ENCODE measurements at places on chromosomes 11 and 22.

GRCh38 chr22:40196628-40197360 lies 19.1 kb downstream of the TNRC6B start:
- DNase-seq = no peak

GRCh38 chr11:76835928-76836612 lies 24.6 kb upstream of the ACER3 start:
- no peak for DNase-seq

DNA sequence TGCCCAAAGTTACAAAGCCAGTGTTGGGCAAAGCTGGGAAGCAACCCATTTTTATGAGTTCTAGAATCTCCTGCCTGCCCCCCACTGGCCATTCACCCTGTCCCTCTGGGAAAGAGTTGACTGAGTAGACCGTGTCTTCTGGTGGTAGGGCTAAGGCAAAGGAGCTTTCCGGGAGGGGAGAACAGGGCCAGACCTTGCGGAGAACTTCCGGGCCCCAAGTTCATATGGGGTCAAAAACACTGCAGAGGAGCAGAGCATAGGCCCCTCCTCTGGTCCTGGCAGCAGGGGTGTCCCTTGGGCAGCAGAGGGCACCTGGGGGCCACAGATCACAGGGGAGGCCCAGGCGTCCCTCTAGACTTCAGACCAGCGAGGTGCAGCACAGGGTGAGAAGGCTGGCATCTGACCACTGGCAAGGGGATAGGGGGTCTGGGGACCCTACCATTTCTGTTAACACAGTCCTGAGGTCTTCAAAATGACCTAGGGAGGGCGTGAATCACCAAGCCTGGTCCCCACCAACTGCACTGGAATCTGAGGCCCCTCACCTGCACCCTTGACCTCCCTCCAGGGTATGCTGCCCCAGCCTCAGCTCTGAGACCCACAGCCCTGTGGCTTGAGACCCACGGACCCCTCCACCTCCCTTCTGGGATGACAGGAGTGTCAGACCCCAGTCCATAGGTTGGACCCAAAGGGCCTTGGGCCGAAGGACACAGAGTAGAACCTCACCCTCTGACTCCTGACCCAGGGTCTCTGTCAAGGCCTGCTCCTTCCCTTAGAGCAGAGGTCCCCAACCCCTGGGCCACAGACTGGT lies 1.3 kb upstream of the ARAP1 start:
- DNase-seq = no peak

DNA sequence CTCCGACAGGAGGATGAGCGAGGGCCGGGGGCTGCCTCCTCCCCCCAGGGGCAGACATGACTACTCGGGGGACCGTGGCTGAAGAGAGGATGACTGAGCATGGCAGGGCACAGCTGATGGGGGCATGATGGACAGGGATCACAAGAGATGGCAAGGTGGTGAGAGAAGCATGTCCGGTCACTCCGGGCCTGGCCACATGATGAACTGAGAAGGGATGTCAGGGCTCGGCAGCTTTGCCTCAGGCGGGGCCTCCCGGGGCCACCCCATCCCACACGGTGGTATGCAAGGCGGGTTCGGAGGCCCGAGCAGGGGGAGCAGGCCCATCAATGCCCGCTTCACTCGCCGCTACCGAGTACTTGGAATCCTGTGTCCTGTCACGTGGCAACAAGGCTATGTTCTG lies 36.6 kb upstream of the UBASH3B start:
- no peak for DNase-seq

- no peak for DNase-seq
Observed at GRCh38 chr11:95095858-95096587, 6.4 kb downstream of the ENDOD1 start.

DNA sequence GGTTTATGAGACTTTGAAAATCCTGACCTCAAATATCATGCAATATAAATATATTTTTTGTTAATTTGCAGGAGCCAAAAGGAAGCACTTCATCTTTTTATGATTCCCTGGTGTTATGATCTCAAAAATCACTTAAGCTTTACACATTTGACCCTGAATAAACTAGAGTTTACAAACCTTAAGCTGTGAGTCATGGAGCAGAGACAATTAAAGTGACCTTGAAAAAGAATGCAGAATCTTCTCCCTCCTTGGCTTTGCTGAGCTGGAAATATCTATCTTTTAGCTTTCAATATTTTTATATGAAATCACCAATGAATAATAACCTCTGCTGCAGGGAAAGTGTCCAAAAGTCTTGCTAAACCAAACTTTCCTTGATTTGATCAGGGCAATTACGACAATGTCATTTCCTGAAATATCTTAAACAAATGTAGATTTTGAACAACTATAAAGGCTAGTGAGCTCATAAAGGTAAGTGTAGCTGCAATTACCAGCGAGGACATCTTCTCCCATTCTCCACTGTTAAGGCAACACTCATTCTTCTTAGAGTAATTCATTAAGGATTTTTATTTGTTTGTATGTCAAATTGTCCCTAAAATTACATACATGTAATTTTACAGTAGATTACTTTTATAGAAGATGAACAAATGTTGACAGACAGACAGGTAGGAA lies 747.0 kb upstream of the LUZP2 start:
- DNase-seq = no peak

DNA sequence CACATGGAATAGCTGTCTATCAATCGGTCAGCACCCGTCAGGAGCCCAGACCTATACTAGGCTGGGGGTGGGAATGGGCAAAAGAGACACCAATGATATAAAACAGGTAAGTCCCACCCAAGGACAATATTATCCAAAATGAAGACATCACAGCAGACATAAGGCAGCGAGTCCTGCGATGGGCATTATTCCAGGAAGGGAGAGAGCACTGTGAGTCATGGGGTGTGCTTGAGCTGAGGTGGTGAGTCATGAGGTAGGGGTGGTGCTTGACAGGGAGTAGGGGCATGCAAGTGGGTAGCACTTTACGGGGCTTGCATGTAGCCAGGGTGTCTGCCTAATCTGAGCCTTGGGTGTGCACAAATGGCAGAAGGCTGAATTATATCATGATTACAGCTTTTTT lies 605.0 kb upstream of the CADM1 start:
- no peak for DNase-seq

GRCh38 chr11:98040061-98040808 lies 980.5 kb upstream of the CNTN5 start:
- DNase-seq = no peak

- no peak for DNase-seq
Observed at GRCh38 chr11:10197091-10197490, 96.9 kb downstream of the SBF2 start.

- no peak for DNase-seq
Observed at GRCh38 chr11:115890500-115890899, 386.3 kb upstream of the CADM1 start.

- no peak for DNase-seq
Observed at GRCh38 chr11:1276041-1276790, 33.2 kb downstream of the TOLLIP start.

GRCh38 chr22:43535741-43536140 lies 123.9 kb downstream of the MPPED1 start:
- no peak for DNase-seq

GRCh38 chr11:70205766-70206165 lies 2.7 kb downstream of the FADD start:
- DNase-seq = no peak

DNA sequence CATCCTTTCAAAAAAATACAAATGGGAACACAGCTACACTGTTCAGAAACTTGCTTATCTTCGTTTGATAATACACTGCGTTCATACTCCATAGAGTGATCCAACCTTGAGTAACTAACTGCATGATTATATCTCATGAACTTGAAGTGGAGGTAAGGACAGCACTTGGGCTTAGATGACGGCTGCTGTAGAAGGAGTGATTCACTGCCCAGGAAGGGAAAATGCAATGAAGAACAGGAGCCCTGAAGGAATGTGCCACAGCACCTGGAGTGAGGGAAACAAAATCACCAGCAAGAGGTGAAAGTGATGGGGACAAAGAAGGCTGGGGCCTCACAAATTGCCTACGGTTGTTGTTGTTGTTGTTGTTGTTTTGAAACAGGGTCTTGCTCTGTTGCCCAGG lies 44.1 kb upstream of the SC5D start:
- DNase-seq = no peak

DNA sequence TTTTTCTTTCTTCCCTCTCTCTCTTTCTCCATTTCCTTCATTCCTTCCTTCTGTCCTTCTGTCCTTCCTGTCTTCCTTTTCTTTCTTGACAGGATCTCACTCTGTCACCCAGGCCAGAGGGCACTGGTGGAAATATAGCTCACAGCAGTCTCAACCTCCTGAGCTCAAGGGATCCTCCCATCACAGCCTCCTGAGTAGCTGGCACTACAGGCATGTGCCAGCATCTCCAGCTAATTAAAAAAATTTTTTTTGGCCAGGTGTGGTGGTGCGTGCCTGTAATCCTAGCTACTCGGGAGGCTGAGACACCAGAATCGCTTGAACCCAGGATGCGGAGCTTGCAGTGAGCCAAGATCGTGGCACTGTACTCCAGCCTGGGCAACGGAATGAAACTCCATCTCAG lies 4.8 kb upstream of the DUSP8 start:
- no peak for DNase-seq

- DNase-seq = no peak
Observed at GRCh38 chr11:76291576-76292526, 85.5 kb upstream of the WNT11 start.

DNA sequence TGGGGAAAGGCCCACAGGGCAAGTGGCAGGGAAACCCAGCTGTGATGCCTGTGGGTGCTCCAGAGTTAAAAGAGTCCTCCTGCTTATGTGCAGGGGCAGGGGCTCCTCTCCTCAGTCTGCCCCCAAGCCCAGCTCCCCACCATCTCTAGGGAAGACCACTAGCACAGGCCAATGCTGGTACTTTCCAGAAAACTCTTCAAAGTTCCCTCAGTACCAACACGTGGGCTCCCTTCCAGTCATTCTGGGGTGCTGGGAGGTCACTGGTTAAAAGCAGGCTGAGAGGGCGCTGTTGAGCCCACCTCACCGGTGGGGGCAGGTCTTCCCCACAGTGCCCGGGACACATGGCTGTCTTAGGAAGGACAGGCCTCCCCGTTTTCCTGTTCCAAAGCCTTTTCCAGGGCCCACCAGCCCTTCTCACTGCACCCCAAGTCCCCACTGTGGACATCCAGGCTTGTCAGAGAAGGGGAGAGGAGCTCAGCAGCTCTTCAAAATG lies 154.6 kb downstream of the TRIM29 start:
- no peak for DNase-seq

- no peak for DNase-seq
Observed at GRCh38 chr22:19759427-19760057, 1.0 kb upstream of the TBX1 start.

GRCh38 chr11:117473481-117474091 lies 145.9 kb downstream of the CEP164 start:
- DNase-seq = no peak

- no peak for DNase-seq
Observed at GRCh38 chr11:113942256-113942655, 32.7 kb upstream of the HTR3A start.

DNA sequence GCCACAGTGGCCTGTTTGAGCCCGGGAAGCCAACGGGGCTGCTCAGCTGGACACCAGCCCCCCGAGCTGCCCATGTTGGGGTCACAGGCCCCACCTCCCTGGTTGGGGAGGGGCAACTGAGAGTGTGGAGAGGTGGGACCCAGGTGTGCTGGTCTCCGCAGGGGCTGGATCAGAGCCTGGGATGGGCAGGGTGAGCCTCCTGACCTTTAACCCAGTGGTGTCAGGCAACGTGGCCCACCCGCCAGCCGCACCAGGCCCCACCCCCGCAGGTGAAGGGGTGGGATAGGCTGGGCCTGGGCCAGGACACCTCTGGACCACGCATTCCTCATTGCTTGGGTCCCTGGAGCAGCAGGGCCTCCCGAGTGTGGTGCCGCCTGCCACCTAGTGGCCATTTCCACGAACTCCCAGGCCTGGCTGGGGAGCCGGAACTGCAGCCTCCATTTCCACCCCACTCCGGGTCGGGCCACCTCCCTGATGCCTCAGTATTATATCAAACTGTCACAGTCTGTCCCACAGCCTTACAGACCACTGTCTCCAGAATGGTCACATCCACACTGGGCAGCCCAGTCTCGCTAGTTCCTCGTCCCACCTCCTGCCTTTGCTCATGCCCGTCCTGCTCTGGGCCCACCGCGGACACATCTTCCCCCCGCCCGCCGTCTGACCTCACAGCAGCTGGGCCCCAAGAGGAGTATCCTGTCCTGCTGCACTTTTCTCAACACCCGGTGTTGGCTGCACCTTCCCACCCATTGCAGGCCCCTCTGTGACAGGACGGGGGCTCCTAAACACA lies 13.3 kb upstream of the PPP6R3 start:
- peak; percentile 43 for DNase-seq

DNA sequence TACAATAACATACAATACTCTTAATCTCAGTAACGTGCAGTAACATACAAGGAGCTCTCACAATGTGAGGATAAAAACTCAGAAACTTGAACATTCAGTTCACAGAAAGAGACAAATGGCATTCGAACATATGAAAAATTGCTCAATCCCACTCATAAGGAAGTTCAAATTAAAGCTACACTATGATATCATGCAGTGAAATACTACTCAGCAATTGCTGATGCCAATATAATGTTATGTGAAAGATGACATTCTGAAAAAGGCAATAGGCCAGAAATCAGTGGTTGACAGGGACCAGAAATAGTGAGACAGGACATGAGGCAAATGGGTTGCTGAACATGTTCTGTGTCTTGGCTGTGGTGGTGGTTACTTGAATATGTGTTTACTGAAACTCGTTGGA lies 33.7 kb upstream of the PITPNB start:
- DNase-seq = no peak

DNA sequence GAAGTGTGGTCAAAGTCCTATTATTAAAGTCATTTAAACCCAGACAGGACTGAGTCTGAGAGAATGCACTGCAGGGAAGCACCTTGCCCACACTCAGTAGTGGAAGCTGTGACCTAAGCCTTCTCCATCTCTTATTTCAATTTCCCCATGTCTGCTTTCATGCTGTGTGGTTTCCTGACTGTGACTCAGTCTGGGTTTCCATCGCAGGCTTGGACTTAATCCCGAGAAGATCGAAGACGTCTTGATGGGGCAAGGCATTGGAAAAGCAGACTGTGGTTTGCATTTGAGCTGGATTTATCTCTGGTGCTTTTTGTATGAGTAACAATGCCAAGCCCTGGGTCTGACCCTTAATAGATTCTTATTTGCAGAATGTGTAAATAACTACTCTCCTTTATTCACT lies 238.9 kb downstream of the NTM start:
- peak; percentile 36 for DNase-seq

DNA sequence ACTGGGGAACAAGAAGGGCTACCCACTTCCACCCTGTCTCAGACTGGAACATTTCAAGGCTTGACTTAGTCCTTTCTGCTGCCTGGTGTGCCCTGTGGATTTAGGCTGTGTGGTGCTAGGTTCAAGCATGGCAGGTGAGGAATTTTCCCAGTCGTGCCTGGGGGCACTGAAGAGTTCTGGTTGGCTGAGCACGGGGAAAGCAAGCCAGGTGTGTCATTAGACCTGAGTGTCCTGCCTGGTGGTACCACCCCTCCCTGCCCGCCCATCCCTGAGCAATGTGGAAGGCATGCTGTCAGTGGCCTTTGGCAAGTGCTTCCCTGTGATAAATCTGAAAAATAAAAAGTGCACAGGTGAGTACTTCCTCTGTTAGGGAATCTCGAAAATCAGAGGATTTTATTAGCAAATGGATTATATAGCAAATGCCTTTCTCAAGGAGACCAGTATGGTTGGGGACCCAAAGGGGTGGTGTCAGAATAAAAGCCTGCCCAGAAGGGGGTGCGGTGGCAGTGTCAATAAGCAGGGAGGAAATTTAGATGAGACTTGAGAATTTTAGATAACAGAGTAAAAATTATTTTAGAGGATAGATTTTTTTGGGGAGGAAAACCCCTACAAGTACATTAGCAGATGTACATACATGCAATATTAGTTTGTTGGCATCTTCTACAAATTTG lies 22.8 kb downstream of the TEAD1 start:
- DNase-seq = no peak

- DNase-seq = no peak
Observed at GRCh38 chr11:12109591-12110196, 696 bp upstream of the MICAL2 start.

- no peak for DNase-seq
Observed at GRCh38 chr22:43482318-43482625, 70.5 kb downstream of the MPPED1 start.

All from smooth muscle cell of the brain vasculature (primary cell).